Activated CD4-positive, alpha-beta T cell treated with anti-CD3 and anti-CD28 coated beads for 48 hours (primary cell): ENCODE measurements at places on chromosomes 16 and 17.
A peak's percentile ranks its signal among the peaks of the same experiment; 100 is the strongest.

GRCh38 chr16:90057738-90058173, 19.4 kb downstream of the PRDM7 start:
- DNase-seq: peak; percentile 49

- DNase-seq: no peak
These were observed 18.1 kb downstream of the ANKFN1 start for GRCh38 chr17:56171186-56171959.

DNA sequence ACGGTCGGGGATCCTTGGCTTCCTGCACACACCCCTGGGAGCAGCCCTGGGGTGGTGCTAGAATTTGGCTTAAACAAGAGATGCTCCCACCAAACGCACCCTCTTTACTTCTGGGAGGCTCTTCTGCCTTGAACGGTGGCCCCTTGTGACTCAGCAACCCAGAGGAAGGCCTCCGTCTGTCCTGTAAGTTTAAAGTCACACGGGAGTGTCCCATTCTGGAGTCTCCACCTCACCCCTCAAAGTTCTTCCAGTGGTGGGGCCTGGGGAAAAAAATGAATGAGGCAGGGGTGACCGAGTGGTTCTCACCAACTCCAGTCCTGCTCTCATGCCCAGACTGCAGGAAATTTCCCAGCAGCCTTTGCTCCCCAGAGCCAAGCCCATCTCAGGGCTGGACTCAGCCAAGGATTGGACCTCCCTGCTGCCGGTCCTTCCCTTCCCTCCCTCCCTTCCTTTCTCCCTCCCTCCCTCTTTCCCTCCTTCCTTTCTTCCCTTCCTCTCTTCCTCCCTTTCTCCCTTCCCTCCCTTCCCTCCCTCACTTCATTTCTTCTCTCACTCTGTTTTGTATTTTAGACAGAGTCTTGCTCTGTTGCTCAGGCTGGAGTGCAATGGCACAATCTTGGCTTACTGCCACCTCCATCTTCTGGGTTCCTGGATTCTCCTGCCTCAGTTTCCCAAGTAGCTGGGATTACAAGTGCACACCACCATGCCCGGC, 11.4 kb downstream of the ITGAD start:
- DNase-seq: no peak

GRCh38 chr17:18968945-18969887, 17.3 kb downstream of the SLC5A10 start:
- DNase-seq: no peak

GRCh38 chr17:69704935-69705334, 290.4 kb downstream of the MAP2K6 start:
- no peak for DNase-seq

GRCh38 chr17:46082257-46082656, 83.2 kb downstream of the STH start:
- DNase-seq: no peak

- DNase-seq: no peak
These were observed 86.0 kb upstream of the LHX1 start for GRCh38 chr17:36851250-36851649.

GRCh38 chr17:43468691-43469139, 15.1 kb upstream of the DHX8 start:
- DNase-seq: no peak

- no peak for DNase-seq
These were observed 76.4 kb downstream of the CDH13 start for GRCh38 chr16:82703161-82703560.

GRCh38 chr17:62093188-62094155, 28.4 kb upstream of the MED13 start:
- peak; percentile 36 for DNase-seq

DNA sequence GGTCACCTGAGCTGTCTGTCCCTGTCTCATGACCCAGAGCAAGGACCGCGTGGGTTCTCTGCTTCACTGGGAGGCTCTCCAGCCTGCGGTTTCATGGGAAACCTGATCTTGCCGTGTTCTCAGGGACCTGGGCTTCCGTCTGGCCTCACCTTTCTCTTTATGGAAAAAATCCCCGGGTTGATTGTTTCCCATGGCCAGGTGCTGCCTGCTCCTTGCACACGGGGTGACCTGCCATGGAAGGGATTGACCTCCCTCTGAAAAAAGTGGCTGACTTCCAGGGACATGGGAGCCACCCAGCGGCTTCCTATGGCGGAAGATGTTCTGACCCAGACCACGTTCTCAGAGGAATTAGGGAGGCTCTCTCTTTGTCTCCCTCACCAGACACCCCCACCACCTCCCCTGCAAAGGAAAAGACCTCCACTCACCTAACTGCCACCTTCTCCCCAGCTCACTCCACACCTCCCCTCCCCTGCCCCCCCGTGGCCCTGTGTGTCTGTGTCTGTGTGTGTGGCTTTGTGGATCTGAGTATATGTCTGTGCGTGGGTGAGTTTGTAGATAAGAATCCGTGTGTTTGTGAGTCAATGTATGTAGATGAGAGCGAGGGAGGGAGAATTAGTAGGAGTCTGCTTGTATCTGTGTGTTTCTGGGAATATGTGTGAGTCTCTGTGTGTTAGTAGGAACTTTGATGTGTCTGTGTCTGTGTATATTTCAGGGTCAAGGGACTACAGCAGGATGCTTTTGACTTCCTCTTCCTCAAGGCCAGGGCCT, 154.6 kb downstream of the NTN1 start:
- DNase-seq: peak; percentile 21

DNA sequence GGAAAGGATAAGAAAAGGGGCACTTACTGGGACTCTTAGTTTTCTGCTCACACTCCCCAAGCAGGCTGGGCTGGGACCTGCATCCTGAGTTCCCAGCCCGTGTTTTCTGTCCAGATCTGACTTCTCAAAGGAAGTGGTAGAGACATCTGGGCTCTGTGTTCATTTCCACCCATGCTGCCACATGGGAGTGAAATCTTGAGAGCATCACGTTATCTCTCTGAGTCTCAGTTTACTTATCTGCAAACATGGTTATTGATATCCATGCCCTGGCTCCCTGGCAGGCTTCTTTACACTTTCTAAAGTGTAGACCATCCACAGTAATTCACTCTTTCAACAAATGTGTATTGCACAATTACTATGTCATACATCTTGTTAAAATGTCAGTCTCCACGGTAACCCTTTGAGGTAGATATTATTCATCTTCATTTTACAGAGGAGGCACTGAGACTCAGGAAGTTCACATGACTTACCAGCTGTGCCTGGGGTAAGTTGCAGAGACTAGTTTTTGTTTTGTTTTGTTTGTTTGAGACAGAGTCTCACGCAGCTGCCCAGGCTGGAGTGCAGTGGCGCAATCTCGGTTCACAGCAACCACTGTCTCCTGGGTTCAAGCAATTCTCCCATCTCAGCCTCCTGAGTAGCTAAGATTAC, 3.4 kb downstream of the ZNF688 start:
- peak; percentile 59 for DNase-seq

DNA sequence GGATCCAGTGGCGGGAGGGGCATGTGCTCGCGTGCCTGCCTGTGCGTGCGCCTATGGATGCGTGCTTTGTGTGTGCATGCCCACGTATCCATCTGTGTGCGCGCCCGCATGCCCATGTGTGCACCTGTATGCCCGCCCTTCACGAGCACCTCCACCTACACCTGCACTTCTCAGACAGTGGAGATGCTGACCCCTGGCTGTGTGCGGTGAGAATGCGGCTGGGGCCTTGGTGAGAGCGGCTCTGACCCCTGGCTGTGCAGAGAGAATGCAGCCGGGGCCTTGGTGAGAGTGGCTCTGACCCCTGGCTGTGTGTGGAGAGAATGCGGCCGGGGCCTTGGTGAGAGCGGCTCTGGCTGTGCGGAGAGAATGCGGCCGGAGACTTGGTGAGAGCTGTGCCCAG, 33.9 kb downstream of the AXIN1 start:
- DNase-seq: no peak

DNA sequence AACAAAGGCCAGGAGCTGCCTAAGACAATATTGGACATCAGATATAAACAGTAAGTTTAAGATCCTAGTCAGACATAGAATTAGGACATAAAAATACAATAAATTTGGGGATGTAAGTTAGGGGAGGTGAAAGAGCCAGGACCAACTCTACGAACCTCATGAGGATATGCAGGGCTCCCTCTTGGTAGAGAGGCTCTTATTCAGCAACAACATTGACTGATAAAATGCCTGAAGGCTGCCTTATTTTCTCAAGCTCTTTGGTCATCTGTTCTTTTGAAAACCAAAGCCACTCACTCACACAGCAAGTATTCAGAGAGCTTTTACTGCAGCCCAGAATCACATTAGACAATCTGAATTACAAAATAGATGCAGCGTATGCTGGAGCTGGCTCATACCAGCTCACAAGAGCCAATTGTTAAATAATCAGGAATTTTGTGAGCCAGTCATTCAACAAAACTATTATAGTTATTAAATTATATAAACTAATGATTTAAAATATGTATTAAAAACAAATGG, 108.6 kb upstream of the CLEC3A start:
- DNase-seq: no peak

DNA sequence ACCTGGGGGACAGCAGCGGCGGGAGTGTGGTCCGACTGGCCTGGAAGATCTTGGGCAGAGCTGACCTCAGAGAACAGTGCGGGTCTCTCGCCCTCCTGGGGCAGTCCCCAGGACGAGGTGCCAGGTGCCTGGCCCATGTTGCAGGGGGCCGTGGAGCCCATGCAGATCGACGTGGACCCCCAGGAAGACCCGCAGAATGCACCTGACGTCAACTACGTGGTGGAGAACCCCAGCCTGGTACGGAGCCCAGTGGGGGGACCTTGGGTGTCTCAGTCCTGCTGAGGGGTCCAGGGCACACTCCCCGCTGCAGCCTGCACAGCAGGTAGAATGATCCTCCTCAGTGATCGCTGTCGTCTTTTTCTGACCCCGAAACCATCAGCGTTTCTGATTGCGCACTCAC, 1.4 kb downstream of the GPS1 start:
- DNase-seq: no peak

DNA sequence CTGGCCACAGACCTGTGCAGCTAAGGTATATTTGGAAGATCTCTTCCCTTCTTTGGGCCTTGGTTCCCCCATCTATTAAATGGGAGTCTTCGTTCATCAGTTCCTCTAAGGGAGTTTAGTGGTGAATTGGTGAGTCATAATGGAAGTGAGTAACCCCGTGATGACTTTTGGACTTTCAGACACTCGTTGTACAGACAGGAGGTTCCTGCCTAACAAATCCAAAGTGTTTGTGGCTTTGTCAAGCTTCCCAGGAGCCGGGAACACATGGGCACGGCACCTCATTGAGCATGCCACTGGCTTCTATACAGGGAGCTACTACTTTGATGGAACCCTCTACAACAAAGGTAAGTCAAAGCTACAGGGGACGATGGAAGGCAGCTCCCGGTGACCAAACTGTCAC, 40.4 kb downstream of the WSCD1 start:
- DNase-seq: no peak

DNA sequence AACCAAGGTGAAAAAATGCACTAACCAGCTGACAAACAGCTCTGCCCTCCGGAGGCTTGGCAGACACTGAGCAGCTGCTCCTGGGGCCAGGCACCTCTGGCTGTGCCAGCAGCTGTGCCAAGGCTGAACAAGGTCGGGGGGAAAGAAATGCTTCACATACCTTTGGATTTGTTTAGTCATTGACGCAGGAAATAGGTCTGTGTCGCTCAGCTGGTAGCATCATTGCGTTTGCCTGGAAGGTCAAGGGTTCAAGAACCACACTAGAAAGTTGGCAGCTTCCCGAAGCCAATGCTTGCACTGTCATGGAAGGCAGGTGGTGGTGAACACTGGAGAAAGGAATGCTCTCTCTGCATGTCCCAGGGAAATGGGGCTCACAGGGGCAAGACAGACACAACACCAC, 63.5 kb downstream of the PCTP start:
- DNase-seq: no peak

DNA sequence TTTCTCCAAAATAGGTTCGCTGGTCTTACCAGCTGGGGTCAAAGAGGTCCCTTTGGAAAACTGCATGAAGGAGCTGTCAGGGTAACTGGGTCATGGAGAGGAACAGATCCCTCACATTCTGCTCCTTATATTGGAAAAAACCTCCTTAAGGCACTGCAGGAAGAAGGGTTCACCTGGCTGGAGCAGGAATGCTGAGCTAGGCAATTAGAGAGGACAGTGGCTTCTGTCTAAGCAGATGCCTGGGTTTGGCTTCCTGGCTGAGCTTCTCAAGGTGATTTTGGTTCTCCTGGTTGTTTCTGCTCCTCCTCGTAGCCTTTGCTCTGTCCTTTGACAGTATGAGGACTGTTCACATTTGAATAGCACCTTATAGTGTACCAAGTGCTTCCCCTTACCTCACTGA, 19.6 kb downstream of the ITGB3 start:
- no peak for DNase-seq

DNA sequence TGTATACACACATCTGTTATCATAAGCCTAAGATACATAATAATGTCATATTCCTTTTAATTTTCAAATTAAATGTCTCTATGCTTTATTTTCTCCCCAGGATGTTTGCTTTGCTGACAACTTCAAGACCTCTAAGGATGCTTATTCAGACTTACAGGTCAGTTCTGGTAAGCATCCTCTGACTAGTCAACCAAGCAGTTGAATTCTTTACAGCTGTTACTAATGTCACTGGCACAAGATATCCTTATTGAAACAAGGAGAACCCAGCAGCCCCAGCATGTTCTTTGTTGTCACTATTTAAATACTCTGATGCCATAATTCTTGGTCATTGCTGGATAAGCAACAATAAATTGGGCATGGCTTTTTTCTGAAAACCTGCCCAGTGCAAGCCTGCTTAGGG, 232.3 kb upstream of the PMFBP1 start:
- DNase-seq: no peak

- DNase-seq: no peak
These were observed 3.3 kb downstream of the NXN start for GRCh38 chr17:976312-976711.

DNA sequence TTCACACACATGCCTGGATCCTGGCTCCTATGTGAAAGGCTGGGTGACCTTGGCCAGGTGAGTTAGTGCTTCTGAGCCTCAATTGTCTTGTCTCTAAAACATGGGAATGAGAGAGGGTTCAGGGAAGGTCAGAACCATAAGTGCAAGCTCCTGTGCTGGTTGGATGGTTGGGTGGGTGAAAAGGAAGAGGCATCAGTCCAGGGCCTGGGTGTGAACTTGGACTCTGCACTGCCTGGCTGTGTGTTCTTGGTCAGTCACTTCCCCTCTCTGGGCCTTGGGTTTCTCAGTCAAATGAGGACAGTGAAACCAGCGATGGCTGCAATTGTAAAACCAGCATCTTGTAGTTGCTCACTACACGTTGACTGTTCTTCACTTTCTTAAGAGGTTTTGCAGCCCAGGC, 643 bp upstream of the KCNG4 start:
- no peak for DNase-seq

- DNase-seq: no peak
These were observed 971.7 kb downstream of the CDH11 start for GRCh38 chr16:64150193-64150592.

GRCh38 chr16:58753711-58754134, 19.6 kb upstream of the GOT2 start:
- DNase-seq: no peak
